ENCODE measurements at places on chromosomes 12 and 14.

- peak; percentile 96 for DNase-seq
Observed at GRCh38 chr12:109727039-109727723, 13.6 kb downstream of the FAM222A start.

DNA sequence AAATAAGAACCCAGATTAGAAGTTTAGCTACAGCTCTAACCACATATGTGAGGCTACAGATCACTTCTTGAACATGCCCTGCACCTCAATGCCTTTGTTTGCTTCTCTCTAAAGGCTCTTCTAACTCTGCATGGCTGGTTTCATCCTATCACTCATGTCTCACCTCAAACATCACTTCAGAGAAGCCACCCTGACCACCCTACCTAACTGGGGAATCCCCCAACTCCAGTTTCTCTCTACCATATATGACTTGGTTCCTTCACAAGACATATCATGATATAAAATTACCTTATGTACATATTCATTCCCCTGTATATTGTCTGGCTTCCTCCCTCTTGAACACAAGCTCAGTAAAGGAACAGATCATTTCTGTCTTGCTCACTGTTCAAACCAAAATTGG lies 250.2 kb upstream of the GRIP1 start:
- DNase-seq: no peak

GRCh38 chr12:64567570-64567969 lies 42.7 kb upstream of the RASSF3 start:
- no peak for DNase-seq

GRCh38 chr12:88681271-88681670 lies 101.0 kb upstream of the KITLG start:
- DNase-seq: no peak

- no peak for DNase-seq
Observed at GRCh38 chr12:77062846-77063461, 2.4 kb downstream of the E2F7 start.

DNA sequence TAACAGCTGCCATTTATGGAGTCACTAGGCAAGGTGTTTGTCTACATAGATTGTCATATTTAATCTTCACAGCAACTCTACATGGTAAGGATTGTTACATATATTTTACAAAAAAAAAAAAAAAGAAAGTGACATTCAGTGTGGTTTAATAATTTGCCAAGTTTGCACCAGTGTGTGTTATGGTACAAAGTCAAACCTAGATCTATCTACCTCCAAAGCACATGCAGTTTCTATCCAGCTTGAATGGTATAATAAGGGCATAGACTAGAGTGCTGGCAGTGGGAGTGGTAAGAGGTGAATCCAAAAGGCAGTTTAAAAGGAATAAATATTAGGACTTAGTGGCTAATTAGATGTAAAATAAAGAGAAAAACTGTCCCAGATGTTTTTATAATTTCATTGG lies 66.2 kb upstream of the PCNX4 start:
- DNase-seq: no peak

GRCh38 chr12:89707703-89708564 lies 704 bp downstream of the ATP2B1 start:
- no peak for DNase-seq

DNA sequence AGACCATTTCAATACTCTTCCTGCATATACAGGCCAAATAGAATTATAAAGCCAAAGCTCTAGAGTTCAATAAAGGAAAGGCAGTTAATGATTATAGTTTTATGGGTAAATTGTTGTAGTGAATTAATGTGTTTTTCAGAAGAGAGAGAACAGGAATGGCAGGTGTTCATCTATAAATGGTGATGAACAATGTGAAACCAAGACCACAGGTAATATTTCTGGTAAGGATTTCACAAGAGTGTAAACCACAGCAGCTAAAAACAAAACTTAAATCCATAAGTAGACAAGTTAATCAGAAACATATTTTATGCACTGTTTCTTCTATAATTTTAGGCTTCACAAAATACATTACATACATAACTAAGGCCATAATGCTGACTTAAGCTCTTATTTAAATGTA lies 204.4 kb downstream of the SYT1 start:
- no peak for DNase-seq

DNA sequence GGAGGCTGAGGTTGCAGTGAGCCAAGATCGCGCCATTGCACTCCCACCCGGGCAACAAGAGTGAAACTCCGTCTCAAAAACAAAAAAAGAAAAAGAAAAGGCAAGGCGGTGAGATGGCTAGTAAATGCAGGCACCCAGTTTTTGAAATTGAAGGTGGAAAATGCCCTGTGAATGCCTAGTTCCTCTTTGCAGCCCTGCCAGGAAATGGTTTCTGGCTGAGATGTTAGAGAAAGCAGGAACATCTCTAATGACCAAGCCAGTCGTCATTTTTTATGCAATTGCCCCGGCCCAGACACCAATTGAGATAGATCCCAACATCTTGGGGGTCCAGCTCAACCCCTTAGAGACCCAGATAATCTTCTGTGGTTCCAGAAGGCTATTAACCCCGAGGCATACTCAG lies 17.0 kb downstream of the SLC8A3 start:
- no peak for DNase-seq

DNA sequence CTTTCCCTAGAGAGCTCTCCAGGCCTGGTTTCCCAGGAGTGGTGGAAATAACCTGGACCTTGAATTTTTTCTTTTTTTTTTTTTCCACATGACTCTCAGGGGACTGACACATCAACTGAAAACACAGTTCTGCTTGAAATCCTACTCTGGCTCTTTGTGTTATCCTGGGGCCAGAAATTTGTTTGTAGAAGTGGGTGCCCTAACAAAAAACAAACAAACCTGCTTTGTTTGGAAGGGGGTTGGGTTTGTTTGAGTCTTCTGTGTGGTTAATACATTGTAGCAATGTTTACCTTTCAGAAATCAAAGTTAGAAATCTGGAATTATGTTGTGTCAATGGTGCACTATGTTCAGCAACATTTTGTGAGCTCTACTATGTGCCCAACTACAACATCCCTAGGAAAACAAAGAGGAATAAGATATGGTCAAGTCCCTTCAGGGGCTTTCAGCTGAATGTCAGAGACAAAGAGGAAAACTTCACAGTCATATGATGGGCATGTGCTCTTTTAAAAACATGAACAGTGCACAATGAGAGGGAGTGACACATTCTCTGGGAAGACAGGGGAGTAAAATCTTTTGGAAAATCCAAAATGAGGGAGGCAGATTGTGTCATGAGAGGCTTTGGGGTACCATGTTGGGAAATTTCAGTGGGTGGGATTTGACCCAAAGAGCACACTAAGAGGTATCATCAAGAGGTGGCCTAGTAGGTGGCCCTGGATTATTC lies 1.5 kb upstream of the IGF1 start:
- DNase-seq: no peak

- DNase-seq: no peak
Observed at GRCh38 chr14:74424606-74425005, 1.4 kb downstream of the SYNDIG1L start.

- no peak for DNase-seq
Observed at GRCh38 chr12:19779395-19780056, 340.2 kb downstream of the AEBP2 start.

GRCh38 chr12:14561677-14562238 lies 5.9 kb downstream of the PLBD1 start:
- no peak for DNase-seq

GRCh38 chr12:47507221-47507620 lies 198.6 kb downstream of the RPAP3 start:
- DNase-seq: no peak

DNA sequence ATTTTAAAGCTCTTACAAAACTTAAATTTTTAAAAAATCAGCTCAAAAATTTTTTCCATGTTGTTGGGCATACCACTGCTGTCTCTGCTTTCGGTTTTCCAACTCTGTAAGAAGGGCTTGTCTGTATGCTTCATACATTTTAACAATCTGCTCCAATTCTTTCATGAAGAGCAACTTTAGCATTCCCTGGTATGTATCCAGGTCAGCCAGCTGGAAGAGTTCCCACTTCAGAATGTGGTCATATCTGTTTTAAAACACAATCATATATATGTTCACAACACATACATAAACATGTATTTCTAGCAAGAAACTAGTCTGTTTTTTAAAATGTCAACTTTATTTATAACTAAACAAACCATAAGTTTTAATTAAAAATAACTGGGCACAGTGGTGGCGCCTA lies 33.0 kb downstream of the SAV1 start:
- DNase-seq: no peak

- DNase-seq: no peak
Observed at GRCh38 chr12:132496710-132497109, 6.8 kb downstream of the FBRSL1 start.

GRCh38 chr12:12372946-12373722 lies 16.3 kb downstream of the BORCS5 start:
- no peak for DNase-seq

DNA sequence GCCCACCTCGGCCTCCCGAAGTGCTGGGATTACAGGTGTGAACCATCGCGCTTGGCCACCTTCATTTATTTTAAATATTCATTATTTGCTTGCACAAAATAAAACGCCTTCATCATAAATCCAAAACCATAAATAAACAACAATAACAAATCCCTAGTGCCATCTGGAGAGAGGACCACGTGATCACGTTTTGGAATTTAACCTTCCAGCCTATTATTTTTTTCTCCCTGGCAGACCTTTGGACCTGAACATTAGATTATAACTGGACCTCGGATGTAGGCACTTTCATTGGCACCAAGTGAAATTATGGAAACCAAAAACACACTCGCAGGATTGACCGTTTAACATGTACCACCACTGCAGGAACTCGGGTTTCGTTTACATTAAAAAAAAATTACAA lies 2.0 kb downstream of the DNAH10 start:
- DNase-seq: no peak

DNA sequence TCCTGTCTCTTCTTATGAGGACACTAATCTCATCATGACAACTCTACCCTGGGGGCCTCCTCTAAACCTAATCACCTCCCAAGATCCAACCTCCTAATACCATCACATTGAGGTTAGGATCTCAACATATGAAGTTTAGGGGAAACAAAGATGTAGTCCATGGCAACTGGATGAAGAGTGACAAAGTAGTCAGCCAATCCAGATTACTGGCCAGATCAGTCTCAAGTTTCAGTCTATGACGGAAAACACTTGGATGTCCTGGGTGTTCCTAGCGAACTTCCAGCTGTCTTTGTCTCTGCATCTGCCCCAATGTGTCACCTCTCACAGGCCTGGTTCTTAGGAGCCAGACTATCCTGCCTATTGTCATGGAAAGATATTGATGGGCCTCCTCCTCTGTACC lies 630.8 kb downstream of the AACS start:
- DNase-seq: no peak

DNA sequence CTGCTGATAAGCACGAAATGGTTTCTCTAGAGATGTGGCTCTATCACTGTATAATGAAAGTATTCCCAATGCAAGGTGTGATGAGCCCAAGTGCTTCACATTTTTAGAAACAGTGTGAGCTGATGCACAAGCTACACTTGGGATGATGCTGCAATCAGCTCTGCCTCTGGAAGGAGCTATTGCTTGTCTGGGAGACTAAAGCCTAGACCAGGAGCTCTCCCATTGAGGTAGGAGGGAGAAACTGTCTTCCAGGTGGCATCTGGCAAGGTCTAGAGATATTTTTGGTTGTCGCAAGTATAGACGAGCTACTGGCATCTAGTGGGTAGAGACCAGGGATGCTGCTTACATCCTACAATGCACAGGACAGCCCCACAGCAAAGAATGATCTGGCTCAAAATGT lies 42.0 kb downstream of the HECTD4 start:
- DNase-seq: no peak

DNA sequence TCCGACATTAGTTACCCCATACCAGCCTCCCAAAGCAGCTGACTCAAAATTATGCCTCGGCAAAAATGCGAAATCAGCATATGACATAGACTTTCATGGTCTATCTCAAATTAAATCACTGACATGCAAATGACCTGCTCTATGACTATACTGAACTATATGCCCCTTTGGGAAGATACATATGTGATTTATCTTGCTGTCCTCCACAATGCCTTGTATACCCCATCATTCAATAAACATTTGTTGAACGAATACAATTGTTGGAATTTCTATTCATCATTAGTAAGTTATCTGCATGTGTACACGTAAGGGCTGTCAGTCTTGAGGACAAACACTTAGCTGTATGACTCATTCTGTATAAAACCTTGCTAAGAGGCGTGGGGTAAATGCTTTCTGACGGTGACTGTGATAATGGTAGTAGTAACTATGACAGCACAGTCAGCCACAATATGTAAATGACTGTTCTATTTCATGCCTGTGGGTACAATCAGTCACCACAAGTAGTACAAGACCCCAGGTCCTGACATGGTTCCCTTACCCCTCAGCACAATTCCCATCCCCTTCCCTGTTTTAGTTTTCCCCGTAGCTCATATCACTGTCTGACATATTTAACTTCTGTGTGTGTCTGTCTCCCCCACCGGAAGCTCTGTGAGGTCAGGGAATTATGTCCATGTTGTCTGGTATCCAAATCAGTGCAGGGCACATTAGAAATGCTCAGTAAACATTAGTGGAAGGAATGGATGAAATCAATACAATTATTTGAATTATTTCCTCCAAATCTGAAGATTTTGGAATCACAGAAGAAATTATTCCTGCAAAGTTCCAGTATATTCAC lies 42.8 kb downstream of the STXBP6 start:
- no peak for DNase-seq

- DNase-seq: no peak
Observed at GRCh38 chr12:109766251-109766778, 52.7 kb downstream of the FAM222A start.

DNA sequence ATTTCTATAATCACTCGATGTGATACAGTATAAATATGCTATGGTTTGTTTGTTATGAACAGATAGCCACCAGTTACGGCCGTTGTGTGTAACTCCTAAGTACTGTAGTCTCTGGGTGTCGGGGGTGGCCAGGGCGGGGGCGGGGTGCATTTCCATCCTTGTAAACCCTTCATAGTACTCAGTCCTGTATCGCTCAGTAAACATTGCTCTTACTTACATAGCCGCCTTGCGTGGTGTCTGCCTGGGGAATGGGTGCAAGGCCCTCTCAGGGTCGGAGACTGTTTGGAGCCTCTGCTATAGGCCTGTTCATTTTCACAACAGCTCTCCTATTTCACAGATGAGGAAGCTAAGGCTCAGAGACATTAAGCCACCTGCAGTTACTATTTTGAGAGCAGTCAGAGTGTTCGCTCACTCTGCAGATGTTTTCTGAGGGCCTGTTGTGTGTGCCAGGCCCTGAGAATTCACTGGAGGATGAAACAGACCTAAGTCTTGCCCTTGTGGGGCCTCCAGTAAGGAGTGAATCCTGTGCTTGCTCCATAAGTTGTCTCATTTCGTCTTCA lies 42.5 kb downstream of the JDP2 start:
- DNase-seq: no peak

GRCh38 chr12:1576410-1577241 lies 17.8 kb downstream of the FBXL14 start:
- no peak for DNase-seq

GRCh38 chr12:43676183-43676813 lies 82.3 kb downstream of the PUS7L start:
- no peak for DNase-seq

DNA sequence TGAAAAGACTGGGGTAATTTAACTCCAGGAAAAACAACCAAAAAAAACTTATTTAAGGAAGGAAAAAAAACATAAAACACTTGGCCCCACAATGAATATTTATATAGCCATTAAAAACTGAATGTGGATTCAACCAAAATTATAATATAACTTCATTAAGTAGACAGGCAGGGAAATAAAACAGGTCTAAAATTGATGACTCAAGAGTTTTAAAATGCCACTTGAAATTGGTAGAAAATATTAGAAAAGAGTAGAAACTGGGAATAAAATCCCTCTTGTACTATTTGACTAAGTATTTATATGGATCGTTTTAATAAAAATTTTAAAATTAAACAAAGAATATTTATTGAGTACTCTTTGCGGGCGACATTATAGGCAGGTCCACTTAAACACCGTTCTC lies 28.8 kb downstream of the RPS6KA5 start:
- no peak for DNase-seq
